ENCODE measurements at places on chromosomes 4 and X. TPM values are rescaled to one million over a fixed set of nuclear protein-coding genes. Genes with fewer than 3 reads are reported as not detected.

Gene TRIM60
- not detected for total RNA-seq

- no peak for ATAC-seq
Observed at GRCh38 chrX:43627669-43628068, 28.4 kb upstream of the MAOA start.

- no peak for ATAC-seq
Observed at GRCh38 chrX:14832151-14832550, 40.7 kb downstream of the FANCB start.

DNA sequence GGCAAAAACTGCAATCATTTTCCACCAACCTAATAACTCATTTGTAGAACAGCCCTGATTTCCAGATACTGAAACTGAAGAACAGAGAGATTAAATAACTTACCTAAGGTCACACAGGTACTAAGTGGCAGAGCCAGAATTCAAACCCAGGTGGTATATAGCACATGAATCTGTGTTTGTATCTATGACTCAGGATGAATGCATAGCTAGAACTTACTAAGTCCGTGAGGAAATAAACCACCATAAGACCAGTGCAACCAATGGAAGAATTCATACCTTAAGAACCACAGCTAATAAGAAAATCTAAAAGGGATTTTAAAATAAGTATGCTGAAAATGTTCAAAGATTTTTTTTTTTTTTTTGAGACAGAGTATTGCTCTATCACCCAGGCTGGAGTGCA is 1.5 kb upstream of the PLAC1 start:
- ATAC-seq = no peak

Gene NXF3
- 0.28 TPM for total RNA-seq

GRCh38 chr4:152734015-152734698 is 45.4 kb downstream of the TIGD4 start:
- no peak for ATAC-seq

All from motor neuron (in vitro differentiated cells).